T-cell (primary cell): ENCODE measurements at places on chromosomes 12 and 14.

GRCh38 chr12:125249932-125250331 lies 184.7 kb downstream of the AACS start:
- no peak for DNase-seq

DNA sequence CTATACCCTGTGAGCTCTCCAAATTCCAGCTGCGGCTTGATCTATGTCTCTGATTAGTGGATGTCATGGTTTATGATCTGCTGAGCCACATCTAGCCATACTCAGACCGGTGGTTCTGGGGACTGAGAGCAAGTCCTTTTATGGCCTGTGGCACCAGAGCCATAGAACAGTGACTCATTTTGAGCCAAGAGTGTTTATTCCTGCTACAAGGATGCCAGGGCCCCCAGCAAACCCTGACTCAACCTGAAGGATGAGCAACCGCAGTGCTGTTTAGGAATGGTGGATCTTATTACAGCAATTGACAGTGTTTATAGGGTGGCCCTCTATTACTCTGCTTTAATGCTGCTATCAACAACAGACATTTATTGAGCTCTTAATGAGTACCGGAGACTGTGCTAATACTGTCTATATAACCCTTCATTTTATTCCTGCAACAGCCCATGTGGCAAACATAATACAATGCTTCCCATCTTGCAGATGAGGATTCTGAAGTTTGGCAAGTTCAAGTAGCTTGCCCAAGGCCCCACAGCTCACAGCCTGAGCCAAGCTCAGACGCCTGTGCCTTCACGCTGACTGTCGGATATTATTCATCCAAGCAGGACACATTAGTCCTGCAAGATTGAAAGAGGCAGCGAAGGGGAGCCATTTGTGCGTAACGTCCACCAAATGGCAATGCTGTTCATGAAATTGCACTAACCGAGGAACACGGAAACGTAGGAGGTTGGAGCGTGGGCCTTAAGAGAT lies 273.6 kb upstream of the PWP1 start:
- no peak for DNase-seq

DNA sequence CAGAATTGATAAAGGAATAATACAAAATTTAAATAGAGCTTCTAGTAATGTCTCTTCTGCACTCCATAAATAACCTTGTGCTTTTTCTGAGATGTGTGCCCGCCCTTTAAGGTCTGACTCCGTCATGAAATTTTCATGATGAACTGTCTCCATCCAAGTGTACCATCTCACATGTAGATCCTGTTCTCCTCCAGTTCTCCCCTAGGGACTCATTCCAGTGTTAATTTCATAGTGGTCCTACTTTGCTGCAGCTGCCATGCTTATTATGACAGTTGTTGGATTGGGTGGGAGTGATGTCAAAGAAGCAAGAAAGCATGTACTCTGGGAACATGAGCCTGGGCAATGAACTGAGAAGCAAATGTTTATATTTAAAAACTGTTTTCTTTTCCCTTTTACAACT lies 442.5 kb upstream of the PDE3A start:
- DNase-seq: no peak

DNA sequence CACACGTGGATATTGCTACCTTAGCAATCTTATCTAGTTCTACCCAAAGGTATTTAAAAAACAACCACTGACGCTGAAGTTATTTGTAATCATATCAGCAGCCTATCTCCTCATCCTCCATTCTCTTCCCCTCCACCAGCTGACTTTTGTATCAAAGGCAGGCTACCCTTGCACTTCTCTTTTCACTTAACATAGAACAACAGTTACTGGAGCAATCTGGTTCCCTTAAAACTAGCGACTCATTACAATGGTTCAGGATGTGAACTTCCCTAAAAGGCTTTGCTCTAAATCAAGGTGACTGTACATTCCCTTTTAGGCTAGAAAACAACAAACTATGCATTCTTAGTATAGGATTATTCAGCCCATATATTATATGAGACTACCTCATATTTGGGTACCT lies 404.7 kb downstream of the APAF1 start:
- no peak for DNase-seq

DNA sequence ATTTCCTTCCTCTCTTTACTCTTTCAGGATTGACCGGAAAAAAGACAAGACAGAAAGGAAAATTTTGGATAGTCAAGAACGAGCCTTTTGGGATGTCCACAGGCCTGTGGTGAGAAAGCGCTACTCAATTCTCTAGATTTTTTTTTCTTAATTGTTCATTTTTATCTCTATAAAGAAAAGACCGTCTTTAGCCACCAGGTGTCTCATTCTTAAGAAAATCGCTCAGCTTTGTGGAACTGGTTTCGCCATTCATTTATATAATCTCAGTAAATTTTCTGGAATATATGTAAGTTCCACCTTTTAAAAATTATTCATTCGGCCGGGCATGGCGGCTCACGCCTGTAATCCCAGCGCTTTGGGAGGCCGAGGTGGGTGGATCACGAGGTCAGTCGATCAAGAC lies 421.1 kb downstream of the DPF3 start:
- no peak for DNase-seq

GRCh38 chr12:14768823-14769405 lies 34.4 kb downstream of the WBP11 start:
- DNase-seq: no peak

DNA sequence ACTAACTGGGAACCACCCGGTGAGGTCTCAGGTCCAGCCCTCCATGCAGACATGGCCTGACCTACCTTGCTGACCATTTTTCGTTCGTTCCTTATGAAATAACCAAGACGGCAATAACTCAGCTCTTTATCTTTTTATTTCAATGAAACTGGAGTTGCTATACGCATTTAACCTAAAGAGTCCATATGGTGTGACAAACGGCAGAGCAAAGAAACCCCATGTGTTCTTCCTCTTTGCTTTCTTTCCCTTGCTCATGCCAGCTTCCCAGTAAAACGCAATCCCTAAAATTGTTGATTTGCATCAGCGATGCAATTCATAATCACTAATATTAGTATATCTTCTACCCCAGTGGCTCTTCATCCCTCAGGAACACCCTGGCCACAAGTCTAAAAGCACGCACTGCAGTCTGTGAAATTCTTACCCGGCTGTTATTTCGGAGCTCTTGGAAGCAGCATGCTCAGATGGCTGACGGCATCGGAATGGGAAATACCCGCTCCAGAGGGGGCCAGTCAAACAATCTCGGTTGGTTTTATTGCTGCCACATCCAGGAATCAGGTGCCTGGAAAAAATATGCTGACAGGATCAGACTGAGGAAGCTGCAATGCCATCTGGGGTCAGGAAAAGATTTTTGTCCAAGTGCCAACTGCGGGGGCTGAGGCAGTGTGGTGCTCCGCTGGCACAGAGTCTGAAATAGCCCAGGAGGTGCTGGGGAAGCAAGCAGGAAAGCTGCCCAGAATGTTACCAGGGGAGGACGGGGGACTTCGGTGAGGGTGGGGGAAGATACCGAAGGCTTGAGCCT lies 28.2 kb upstream of the KCNA1 start:
- no peak for DNase-seq

DNA sequence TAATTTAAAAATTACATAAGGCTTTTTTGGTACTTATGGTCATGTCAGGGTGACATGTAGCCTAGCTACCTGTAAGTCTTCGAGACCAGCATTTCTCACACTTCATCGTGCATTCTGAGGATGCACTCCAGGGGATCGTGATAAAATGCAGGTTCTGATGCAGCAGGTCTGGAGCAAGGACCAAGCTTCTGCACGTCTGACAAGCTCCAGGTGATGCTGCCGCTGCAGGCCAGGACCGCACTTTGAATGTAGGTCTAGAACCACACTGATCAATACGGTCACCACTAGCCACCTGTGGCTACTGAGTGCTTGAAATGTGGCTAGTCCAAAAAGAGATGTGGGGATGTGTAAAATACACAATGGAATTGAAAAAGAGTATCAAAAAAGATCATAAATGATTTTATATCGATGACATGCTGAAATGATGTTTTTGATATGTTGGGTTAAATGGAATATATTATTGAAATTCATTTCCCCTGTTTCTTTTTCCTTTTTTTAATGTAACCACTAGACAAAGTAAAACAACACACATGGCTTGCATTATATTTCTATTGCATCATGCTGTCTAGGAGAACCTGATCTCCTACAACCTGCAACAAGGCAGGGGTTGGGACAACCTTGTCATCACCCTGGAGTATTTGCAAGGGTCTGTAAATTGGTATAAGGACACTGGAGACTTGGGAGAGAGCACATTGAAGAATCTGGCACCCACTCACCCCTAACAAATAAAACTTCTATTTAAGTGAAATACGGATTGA lies 142.4 kb downstream of the DPF3 start:
- DNase-seq: no peak

GRCh38 chr14:51448831-51449670 lies 202.7 kb upstream of the FRMD6 start:
- no peak for DNase-seq

- DNase-seq: no peak
Observed at GRCh38 chr12:24719293-24719721, 229.6 kb downstream of the BCAT1 start.

DNA sequence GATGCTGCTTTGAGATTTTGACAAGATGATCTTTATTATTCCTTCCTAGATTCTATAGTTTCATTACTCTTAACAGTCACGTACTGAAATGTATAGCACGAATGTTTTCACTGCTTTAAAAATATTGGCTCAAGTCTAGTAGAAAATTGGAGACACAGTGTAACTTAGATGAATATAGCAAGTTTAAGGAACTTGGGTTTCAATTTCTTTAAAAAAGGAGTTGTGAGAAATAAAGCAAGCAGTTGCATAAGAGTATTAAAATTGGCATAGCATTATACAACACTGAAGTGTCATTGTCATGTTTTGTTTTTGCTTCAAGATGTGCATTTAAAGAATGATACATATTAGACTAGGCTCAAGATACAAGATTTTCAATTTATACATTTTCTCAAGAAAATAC lies 624.8 kb upstream of the NOVA1 start:
- DNase-seq: no peak

DNA sequence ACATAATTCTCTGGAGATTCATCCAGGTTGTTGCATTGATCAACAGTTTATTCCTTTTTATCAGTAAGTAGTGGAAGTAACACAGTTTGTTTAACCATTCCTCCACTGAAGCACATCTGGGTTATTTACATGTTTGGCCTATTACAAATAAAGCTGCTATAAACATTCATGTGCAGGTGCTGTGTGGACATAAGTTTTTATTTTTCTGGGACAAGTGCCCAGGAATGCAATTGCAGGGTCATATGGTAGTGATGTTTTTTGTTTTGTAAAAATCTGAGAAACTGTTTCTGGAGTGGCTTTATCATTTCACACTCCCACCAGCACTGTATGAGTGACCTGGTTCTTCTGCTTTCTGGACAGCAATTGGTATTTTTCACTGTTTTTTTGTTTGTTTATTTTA lies 505.4 kb downstream of the CCER1 start:
- DNase-seq: no peak

- no peak for DNase-seq
Observed at GRCh38 chr12:593396-594270, 69.6 kb downstream of the NINJ2 start.

DNA sequence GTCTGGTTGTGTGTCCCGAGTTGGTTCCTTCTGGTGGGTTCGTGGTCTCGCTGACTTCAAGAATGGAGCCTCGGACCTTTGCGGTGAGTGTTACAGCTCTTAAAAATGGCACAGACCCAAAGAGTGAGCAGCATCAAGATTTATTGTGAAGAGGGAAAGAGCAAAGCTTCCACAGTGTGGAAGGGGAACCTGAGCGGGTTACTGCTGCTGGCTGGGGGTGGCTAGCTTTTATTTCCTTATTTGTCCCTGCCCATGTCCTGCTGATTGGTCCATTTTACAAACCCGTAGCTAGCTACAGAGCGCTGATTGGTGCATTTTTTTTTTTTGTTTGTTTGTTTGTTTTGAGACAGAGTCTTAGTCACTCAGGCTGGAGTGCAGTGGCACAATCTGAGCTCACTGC lies 29.3 kb downstream of the FGF6 start:
- no peak for DNase-seq

DNA sequence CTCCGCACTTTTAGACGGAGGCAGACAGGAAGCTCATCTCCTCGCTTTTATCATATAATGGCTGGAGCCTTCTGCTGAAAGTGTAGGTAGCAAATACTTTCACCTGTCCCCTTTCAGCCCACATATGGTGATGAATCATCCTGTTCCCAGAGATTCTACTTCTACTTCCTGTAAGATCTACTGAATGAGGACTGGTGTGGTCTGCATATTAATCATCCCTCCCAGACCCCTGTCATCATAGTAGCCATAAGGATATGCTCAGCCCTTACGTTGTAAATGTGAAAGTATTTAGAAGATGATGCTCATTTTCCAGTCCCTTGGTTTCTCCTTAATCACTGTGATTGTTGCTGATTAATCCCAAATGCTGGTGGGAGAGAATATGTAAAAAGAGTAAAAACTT lies 268.2 kb upstream of the GRIP1 start:
- DNase-seq: no peak

DNA sequence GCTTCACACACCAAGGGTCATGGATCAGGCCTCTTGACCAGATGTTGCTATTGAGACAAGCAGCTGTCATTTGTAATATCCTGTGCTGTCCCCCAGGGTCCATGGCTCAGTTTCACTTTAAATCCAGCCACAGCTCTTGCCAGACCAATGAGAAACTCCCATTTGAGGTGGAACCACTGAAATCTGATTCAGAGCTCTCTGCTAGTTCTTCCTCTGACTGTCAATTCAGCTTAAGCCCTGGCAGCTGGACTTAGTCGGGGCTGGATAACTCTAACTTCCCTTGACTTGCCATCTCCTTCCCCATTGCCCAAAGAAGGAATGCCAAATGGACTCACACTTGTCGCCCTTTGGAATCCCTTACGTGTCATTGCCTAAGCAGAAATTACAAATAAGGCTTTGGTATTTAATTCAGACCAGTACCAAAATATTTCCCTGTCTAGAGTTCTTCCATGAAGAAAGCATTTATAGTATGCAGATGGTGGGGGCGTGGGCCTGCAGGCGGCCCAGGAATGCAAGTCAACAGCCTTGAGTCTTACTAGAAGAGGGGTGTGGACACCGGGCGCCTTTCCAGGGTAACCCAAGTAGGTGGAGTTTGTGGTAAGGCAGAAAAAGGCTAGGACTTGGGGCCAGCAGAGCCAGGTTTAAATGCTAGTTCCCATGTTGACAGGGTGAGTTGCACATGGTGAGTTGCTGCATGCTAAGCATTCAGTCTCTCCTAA lies 96.9 kb upstream of the TMPO start:
- DNase-seq: no peak

GRCh38 chr14:89807892-89808291 lies 146.6 kb downstream of the EFCAB11 start:
- no peak for DNase-seq

DNA sequence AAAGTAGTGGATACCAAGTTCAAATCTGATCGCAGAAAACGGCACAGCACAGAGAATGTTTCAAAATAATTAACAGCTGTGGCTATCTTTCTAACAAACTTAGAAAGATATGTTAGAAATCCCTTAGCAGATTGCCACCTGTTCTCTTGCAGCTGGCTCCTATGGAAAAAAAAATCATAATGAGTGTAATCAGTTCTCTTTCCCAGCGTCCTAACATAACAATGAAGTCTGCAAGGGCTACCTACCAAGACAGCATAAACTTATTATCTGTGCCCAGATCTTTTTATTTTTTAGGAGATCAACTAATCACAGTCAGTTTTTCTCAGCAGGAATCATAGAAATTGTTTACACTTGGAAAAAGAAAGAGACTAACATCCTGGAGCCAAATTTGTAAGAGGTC lies 358.6 kb upstream of the FOXG1 start:
- no peak for DNase-seq

- DNase-seq: no peak
Observed at GRCh38 chr12:112711507-112711906, 80.0 kb upstream of the RPH3A start.
